Kidney capillary endothelial cell (primary cell): ENCODE measurements at places on chromosomes 12 and 14.
A peak's percentile ranks its signal among the peaks of the same experiment; 100 is the strongest.

- no peak for DNase-seq
Measured at GRCh38 chr12:4584896-4585295, 22.9 kb downstream of the DYRK4 start.

DNA sequence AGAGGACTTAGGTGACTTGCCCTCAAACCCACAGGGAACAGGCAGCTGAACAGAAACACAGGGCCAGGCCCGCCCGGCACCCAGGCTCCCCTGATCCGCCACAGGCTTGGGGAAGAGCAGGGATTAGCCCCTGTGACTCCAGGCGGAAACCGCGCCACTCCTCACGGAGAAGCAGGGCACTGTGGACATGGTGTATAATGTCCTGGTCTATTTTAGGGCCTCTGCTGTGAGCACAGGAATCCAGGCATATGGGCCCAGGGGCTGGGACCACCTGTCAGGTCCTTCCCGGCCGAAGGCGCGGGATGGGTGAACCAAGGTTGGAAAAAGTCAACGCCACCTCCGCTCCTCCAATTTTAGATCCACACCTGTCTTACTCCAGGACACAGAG lies 34.6 kb upstream of the MEG3 start:
- no peak for DNase-seq

GRCh38 chr14:64092940-64093339 lies 201.2 kb downstream of the ESR2 start:
- DNase-seq: no peak

DNA sequence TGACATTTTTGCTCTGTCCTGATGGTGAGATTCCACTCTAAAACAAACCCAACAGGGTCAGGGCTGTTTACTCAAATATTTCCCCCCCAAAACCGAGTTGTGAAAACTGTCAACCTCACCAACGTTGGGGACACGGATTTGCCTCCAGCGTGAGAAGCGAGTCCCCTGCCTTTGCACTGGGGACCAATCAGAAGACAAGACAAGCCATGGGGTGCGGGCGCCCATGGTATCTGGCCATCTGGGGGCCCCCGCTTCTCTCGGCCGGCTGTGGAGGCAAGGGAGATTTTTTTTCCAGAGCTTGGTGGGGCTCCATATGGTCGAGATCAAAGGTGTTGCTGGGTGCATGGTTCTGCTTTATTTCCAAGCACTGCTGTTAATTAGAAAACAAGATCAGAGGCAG lies 272.1 kb downstream of the BCL11B start:
- no peak for DNase-seq

DNA sequence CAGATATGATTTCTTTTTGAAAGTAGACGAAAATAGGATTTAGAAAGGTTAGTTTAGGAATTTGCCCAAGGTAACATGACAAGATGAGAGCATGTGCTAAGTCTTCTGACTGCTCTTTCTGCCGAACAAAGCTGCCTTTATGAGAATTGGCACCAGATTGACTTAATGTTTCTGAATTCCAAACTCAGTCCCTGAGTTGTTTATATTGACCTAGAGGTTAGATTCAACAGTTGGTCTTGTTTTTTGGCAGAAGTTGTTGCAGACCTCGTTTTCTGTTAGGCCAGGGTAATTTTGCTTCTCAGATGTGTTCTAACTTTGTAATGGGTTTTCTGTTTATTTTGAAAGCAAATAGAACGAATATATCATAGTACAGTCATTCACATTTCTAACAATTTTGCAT lies 61.5 kb upstream of the LRTM2 start:
- DNase-seq: no peak

GRCh38 chr12:47828976-47829482 lies 9.3 kb upstream of the HDAC7 start:
- no peak for DNase-seq

DNA sequence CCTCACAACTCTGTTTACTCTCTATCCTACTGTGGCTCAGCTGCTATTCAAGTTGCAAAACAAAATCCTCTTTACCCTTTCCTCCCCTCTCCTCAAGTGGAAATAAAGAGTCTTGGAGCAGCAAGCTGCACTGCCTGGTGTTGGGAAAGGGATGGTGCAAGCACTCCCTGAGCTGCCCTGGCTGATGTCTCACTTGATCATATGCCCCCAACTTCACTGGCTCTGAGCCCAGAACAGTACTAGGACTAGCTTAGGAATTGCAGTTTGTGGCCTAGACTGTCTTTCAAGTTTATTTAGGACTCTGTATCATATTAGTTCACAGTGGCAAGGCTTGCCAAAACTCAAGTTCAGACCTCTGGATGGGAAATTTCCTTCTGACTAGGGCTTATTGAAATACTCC lies 1683.8 kb upstream of the SEL1L start:
- no peak for DNase-seq

DNA sequence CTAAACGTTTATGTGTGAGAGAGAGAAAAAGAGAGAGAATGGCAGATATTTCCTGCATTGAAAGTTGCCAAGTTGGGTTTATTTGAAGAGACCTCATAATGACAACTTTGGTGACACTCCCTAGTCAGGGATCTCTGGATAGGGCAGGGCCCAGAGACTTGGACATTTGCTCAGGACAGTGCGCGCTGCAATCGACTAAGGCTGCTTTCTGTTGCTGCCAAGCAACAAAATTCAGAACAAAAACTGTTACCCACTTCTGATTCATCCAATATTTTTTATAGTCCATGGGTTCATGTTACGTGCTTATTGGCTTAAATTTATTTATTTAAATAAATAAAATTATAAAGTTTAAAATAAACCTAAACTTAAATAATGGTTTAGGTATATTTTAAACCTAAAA lies 34.2 kb downstream of the PTGER2 start:
- no peak for DNase-seq

DNA sequence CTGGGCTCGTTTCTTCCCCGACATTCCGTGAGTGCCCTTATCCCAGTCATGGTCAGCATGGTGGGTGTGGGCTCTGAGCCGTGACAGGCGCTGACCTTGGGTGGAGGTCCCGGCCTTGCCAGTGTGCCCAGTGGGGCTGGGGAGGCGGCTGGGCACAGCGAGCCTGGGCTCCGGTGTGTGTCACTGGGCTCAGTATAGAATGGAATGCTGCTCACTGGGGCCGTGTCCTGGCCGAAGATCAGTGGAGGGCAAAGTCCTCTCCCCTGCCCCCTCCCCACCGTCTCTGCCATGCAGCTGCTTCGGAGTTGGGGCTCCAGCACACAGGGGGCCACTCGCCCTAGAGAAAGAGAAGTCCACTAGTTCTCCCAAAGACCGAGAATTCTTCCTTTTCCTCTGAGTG lies 164.4 kb downstream of the TSPAN9 start:
- no peak for DNase-seq

DNA sequence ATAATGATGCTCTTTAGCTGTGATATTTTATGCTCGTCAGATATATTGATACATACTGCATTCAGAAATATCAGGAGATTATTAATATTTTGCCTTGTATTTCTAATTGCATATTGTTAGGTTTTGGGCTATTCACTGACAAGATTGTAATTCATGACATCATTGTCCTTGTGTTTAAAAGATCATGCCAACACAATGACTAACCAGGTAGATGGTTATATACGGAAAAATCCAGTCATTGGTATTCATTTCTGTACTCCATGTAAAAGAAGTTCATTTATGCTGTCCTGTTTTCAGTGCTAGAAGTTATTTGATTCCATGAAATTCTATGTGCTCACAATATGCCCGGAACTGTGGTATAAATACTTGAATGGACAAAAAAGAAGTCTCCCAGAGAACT lies 107.5 kb downstream of the KITLG start:
- DNase-seq: no peak

DNA sequence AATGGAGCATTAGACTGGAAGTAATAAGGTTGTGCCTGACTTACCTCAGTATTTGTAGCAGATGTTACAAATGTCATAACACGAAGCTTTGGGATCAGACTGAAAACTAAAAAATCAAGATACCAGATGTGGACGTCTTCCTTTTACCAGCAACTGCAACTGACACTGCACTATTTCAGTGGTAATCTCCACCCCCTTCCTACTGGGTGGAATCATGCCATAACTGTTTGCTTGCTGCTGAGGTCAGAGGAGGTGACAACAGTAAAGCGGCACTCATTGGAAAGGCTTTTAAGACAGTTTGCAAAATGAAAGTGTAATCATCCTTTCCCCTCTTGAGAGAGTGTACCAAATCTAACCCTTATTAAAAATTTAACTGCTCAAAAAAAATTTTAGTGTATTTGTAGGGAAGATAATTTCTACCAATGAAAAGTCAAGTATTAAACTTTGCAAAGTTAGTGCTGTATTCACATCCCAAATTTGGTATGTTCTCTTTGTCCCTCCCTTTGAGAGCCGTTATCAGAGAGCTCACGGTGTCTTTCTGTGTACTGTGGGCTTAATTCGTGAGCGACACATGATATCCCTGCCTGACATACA lies 420.7 kb downstream of the NPAS3 start:
- no peak for DNase-seq

DNA sequence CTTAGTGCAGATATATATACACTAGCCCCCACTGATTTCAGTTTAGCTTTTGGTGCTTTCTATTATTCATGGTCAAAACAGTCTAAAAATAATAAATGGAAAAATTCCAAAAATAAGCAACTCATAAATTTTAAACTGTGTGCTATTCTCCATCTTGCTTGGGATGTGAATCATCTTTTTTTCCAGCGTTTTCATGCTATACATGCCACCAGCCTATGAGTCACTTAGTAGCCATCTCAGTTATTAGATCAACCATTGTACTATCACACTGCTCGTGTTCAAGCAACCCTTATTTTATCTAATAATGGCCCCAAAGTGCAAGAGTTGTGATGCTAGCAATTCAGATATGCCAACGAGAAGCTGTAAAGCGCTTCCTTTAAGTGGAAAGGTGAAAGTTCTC lies 73.9 kb upstream of the KRR1 start:
- DNase-seq: peak; percentile 84

GRCh38 chr14:89443042-89443629 lies 26.1 kb upstream of the FOXN3 start:
- peak; percentile 42 for DNase-seq

- no peak for DNase-seq
Measured at GRCh38 chr12:56220611-56221231, 1.0 kb downstream of the RNF41 start.

DNA sequence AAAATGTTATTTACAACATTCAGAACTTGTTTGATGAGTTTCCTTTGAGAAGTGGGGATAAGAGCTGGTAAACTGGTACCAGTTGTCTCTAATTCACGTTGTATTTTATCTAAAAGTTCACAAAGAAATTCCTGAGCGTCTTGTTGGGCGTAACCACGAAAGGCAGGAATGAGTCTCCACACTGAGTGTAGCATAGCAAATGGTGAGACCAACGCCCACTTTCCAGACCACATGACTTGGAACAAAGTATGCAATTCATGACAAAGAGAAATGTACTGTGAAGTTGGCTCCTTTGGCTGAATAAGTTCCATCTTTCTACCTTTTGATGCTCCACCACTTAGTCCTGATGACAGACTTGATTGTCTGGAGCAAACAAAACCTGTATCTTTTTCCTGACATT lies 18.4 kb downstream of the USP44 start:
- DNase-seq: no peak

DNA sequence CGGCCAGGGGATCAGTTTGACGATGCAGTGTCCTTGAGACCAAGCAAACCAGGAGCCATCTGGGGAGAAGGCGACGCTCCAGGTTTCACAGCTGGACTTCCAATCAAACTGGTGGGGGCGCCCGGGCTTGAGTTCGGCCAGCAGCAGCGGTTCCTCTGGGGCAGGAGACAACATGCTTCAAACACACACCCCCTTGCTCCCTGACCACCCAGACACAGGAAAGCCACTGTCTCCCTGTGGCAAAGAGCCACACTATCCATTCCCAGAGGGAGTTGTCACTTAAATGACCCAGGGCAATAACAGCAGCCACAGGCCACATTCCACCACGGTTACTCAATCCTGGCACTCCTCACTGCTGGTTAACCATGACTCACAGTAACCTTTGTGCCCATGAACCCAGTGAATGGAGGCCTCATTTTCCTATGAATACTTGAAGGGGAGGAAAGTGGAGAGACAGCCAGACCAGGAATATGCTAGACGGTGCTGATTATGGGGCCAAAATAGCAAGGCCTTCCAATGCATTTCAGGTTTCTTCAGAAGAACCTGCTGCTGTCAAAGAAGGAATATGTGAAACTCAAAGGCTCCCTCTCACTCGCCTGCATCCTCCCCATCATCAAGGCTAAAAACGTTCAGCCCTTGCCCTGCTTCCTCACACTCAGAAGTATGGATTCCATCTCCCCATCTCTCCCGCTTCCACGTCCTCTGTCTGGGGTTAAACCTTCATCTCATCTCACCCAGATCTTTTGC lies 8.5 kb downstream of the WSB2 start:
- DNase-seq: peak; percentile 93

DNA sequence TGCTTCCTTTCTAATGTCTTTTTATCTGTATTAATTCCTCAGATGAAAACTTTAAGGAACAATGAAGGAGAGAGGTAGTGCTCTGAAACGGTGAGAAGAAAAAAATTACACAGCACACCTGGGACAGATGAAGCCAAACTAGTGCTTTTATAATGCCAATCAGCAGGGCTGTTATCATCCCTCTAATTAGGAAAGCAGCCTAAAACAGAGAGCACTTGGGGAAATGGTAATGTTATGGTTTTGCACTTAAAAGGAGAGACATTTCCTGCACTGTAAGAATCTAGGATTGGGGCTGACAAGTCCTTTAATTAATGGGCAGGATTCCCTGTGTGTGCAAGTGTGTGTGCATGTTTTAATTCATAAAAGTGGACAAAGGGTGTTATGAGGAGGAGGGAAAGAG lies 4.8 kb upstream of the LMO3 start:
- no peak for DNase-seq

- no peak for DNase-seq
Measured at GRCh38 chr14:77243853-77244252, 27.2 kb downstream of the NGB start.
